ENCODE measurements at places on chromosomes 1 and 21.

DNA sequence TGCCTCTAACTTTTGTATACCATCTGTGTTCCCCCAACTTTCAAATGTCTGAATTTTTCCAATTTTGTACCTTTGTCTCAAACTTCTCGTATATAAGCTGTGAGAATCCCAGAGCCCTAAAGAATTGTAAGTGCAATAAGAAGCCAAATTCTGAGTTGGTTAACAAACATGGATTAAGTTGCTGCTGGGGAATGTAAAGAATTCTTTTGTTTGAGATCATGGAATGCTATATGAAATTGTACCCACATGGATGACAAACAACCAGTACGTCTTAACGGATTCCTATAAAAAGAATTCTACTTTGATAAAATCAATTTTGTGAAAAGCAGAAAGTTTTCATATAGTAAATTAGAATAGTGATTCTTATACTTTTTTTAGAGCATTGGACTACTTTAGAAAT, 72.4 kb upstream of the CYP2J2 start:
- no peak for DNase-seq

- DNase-seq: no peak
Measured at GRCh38 chr1:68745451-68745850, 248.6 kb upstream of the DEPDC1 start.

DNA sequence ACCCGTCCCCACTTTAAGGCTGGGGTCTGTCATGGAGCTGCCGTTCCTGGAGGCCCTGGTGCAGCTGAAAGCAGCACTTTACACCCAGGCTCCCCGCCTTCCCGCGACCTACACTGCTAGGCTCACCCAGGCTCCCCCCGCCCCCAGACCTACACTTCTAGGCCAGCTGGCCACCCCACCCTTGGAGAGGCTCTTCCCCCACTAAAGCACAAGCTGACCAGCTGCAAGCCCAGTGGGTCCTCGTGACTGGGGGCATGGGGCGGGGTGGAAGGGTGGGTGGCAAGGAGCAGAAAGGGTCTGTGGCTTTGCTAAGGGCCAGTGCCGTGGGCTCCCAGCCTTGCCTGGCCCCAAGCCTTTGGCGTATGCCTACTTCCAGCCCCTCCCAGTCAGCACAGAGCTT, 9.7 kb upstream of the ARHGEF16 start:
- DNase-seq: no peak

GRCh38 chr1:95023399-95024043, 49.2 kb downstream of the ALG14 start:
- DNase-seq: no peak

DNA sequence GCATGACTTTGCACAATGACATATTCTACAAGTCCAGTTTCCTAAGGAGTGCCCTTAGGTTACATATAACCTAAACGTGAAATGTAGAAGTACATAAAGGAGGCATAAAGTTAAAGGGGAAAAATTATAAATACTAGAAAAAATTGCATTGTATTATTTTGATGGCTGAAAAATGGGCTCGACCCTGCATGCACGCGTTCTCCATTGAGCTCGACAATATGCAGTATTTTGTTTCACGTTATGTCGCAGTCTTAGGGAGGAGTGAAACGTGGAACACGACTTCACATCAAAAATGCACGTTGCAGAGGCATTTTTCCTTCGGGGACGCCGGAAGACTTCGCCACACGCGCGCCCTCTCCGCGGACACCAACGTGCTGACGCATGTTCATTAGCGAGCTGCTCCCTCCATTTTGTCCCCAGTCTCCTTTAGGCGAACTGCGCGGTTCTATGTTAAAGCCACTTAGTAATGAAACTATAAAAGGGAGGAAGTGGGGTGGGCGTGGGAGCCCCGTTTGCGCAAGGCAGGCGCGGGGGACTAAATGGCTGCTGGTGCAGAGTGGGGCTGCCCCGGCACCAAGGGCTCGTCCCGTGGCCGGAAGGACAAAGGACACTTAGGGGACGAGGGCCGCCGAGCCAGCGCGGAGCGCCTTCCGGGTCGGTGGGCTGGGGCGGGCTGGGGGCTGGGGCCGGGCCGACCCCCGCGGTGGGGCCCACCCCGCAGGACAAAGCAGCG, 749 bp upstream of the COX20 start:
- no peak for DNase-seq

DNA sequence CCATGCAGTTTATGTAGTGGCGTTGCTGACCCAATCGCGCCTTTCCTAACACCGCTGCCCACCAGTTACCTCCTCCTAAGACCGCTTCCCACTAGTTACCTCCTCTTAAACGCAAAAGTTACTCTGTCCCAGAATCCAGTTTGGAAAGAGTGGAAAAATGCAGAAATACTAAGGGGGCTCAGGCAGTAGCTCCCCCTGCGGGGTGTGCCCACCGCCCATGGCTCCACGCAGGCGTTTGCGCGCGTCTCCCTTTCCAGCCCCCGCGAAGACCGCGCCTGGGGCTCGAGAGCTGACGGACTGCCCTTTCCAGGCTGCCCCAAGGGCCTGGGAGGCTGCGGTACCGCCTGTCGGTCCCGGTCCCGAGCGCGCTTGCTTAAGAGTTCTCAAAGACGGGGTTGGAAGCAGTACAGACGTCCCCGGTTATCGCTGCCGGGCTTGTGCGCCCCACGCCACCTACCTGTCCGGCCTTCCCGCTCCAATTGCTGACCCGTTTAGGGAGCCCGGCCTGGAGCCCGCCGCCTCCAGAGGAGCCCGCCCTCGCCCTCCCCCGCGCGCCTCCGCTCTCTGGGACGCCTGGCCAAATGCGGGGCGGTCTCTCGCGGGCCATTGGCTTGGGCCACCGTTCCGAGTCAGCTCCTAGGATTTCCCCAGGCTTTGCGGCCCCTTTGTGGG, 414.1 kb upstream of the ESRRG start:
- no peak for DNase-seq

DNA sequence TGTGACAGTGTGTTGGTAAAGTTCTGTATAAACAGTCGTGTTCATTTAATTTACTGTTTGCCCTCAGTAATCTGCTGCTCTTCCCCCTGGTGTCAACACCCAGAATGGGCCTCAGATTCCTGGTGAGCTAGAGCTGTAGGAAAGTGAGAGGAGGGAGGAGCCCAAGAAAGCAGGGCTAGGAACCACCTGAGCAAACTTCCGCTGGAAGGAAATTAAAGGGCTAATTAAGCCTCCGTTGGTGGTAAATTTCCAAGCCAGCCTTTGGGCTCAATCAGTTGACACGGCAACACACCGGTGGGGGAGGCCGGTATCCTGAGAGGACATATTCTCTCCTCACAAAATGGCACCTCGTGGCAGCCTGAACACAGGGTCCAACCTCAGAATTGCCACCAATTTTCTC, 32.9 kb downstream of the RAB3B start:
- no peak for DNase-seq

DNA sequence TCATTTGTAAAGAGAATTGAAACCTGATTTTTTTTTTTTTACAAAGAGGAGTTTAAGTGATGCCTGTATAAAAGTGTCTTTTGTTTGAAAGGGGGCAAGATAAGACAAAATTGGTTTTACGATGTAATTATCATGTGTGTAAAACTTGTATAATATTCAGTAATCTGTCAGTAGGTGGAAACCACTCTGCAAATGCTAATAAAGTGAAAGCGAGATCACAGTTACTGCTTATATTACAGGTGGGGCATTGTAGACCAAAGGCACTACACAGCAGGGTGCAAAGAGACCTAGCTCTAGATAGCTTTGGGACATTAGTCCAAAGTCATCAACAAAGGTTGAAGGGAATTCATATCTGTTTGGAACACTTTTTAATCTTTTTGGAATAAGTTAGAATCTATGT, 174.2 kb downstream of the LHX8 start:
- DNase-seq: no peak

GRCh38 chr21:33811167-33812010, 104.2 kb downstream of the ATP5PO start:
- DNase-seq: no peak

DNA sequence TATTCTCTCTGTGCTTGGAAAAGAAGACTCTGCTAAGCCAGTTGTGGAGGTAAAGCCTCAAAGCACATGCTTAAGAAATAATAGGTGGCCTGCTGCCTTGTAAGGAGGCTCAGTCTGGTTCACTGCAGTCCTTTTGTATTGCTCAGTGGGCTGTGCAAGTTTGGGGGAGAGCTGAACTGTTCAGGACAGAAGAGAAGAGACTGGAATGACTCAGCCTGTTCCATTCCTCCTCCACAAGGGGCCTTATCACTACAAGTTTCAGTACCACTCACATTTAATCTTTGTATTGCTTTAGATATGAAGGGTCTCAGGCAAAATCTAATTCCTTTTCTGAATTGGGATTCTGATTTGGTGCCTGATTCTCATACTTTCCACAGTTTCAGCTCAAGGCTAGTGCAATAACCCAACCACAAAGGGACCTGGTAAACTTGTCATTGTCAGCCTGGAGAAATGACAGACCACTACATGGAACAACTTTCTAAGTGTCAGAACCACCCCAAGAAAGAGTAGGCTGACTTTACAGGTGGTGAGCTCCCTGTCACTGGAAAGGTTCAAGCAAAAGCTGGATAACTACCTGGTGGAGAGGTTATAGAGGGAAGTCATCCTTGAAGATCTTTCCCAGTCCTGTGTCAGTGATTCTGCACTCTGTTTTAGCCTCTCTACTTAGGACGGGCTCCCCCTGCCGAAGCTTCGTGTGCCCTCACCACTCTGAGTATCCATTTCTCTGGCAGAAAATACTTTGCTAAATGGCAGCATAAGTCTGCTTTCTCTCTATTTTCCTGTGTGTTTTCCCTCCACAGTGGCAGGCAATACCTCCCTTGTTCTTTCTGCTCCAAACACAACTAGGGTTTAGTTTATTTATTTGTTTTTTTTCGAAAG, 162.9 kb upstream of the GJB5 start:
- no peak for DNase-seq

GRCh38 chr1:40039245-40039756, 1.2 kb upstream of the CAP1 start:
- no peak for DNase-seq

DNA sequence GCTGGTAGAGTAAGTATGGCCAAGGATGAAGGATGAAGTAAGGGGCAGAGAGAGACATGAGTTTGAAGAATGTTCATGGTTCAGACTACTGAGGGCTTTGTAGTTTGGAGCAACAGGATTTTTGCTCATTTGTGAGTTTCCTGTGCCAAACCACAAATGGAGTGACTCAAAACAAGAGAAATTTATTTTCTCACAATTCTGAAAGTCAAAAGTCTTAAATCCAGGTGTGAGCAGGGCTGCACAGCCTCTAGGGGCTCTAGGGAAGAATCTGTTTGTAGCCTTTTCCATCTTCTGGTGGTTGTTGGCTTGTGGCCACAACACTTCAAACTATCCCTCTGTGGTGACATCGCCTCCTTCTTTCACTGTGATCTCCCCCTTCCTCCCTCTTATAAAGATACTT, 58.9 kb downstream of the RHOU start:
- DNase-seq: no peak

DNA sequence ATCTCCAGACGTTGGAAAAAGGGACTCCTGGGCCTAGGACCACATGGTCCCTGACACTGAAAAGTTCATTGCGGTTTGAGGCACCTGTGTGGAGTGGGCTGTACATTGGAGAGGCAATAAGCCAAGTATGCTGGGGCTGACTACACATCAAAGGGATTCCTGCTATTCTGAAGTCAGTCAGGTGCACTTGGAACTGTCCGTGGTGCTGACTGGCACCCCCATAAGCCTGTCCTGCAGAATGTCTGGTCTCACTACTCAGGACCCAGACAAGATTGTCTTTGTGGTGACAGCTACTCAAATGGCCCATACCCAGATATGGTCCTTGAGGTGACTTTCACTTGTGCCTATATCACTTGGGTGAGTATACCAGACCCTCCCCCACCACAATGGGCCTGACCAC, 150.6 kb downstream of the RWDD3 start:
- DNase-seq: no peak

DNA sequence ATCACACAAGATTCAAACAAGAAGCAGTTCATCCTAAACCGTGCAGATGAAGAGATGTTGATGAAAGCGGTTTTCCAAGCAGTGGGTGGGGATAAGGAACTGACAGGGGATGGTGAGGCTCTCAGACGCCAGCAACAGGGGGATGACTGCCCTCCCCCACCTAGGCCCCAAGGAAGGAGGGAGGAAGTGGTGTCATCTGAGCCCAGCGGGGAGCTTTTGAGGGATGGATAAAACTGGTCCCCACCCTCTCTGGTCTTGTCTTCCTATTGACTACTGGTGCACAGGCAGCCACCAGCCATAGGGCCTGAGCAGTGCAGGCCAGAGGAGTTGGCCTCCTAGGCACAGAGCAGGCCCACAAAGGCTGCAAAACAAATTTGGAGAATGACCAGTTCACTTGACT, 175.5 kb downstream of the HUNK start:
- no peak for DNase-seq

GRCh38 chr21:41593051-41593759, 85.2 kb upstream of the TMPRSS2 start:
- DNase-seq: no peak

GRCh38 chr1:191629836-191630235, 528.4 kb upstream of the RGS18 start:
- DNase-seq: no peak

DNA sequence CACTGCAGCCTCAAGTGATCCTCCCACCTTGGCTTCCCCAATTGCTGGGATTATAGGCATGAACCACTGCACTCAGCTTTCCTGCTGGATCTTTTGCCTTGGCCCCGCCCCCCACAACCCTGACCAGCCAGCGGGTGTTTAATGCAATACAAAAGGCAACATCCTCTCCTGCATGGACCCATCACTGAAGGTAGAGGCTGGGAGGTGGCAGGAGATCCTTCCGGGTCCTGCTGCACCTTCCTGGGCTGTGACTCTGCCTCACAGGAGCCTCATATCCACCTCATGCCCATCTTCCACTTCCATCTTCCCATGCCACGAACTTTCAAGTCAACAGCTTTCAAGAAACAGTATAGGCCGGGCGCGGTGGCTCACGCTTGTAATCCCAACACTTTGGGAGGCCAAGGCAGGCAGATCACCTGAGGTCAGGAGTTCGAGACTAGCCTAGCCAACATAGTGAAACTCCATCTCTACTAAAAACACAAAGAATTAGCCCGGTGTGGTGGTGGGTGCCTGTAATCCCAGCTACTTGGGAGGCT, 11.7 kb upstream of the WNT9A start:
- DNase-seq: no peak

- no peak for DNase-seq
Measured at GRCh38 chr1:176055398-176055797, 151.7 kb downstream of the COP1 start.

DNA sequence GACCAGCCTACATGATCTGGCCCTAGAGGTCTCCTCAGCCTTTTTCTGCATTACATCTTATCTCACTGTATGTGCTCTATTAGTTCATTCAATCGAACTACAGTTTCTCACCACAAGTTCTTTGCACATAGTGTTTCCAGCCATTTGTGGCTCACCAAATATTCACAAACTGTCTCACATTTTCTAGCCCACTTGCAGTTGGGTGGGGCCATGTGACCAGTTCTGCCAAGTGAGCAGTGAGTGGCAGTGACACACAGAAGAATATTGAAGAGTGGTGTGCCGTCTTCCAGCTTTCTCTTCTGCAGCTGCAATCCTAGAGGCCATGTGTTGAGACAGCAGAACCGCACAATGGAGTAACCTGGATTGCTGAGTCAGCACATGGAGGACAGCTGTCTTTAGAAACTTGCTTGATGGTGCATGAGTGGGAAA, 103.2 kb upstream of the ZNF644 start:
- peak; percentile 79 for DNase-seq

GRCh38 chr1:24410750-24411149, 2.8 kb downstream of the STPG1 start:
- DNase-seq: no peak
